ENCODE measurements at places on chromosomes 5 and 9.

DNA sequence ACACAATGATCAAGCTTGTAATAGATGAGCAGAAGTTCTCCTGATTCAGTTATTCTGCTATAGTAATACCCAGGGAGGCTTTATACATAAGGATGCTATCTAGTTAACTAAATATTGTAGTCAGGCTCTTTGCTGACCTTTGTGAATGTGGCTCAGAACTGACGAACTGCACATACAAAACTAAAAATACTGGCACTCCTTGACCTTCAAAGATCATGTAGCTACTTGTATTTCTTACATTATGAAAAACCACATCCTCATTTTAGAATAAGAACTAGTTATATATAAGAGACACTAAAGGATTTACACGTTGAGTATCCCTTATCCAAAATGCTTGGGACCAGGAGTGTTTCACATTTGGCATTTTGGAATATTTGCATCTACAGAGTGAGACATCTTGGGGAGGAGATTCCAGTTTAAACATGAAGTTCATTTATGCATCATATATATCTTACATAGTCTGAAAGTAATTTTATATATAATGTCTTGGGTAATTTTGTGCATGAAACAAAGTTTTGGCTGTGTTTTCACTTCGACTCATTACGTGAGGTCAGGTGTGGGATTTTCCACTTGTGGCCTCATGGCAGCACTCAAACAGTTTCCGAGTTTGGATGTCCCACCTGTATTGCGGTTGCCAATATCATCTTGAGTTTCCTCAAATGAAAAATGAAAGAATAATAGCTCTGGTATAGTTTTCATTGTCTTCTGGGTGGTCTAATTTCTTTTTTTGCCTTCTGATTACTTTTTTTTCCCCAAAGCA is 58.4 kb upstream of the FBXL7 start:
- DNase-seq, result no peak

- no peak for DNase-seq
Observed at GRCh38 chr5:180194410-180195345, 14.3 kb downstream of the RASGEF1C start.

DNA sequence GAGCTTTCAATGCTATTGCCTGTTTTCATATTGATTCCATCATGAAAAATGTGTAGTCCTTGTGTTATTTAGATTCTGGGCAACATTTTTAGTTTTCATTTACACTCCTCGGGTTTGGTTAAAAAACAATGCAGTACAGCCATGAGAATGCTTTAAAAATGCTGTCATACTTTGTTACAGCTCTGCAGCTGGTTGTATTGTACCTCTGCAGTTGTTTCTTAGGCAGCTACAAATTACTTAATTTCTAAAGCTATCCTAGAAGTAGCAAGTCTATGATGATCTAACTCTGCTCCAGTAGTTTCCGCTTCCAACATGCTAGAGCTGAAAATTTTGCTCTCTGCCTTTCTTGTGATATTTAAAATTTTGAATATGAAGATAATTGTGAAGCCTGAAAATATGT is 20.2 kb downstream of the SNX18 start:
- DNase-seq, result no peak

DNA sequence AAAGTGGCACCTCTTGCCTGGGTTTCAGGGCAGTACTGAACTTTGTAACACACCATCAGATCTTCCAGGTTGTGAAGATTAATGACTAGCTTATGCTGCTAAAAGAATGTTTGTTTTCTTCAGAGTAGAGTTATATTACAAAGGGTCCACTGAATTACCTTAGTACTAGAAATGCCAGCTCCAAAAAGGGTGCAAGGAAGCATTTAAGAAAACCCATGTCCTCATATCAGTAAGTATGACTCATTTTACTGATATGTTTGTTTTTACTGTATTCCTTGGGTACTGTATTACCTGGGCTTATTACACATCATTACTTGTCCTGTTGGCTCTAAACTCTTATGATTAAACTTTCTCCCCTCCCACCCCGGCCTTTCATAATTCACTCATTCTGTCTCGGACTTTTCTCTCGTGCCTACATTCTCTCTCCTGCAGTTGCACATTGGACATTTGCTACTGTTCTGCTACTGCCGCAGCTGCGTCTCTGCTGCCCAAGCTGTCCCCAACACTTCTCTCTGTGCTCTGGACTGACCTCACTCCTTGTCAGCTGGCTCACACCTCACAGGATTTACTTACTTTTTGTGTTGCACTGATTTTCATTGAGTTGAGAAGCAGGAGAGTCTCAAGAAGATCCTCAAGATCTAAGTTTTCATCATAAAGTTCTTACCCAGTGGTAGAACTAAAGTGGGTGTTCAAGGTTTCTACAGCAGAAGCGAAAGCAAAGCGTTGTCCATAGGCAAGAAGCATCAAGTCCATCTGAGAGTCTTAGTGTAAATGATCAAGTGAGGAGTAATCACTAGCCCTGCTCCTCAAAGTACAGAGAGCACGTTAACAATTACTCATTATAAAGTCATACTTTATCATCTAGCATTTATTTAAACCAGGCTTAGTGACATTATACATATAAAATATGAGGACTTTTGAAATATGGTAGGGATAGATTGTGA is 53.2 kb upstream of the C9orf72 start:
- DNase-seq, result no peak

- no peak for DNase-seq
Observed at GRCh38 chr5:39022151-39022550, 52.0 kb downstream of the RICTOR start.

DNA sequence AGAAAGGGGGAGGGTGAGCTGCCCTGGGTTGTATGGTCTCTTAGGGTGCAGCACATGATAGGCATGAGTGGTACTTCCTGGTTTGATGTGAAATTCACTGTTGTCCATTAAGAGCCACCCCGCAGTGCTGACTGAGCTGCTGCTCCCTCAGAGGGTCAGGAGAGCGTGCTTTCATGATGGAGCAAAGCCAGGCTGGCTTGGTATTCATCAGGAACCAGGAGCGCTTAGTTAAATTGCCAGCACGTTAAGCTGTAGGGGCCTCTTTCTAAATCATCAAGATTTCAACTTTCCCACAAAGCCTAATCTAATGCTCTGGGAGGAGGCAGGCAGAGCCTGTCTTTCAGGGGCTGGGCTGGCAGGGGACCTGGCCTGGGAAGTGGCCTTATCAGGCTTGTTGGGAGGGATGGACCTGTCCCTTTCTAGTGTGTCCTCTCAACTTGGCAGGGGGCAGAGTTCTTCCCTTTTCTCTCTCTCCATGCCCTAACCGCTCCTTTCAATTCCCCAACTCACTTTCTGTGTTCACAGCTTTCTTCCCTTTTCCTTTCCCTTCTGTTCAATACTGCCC is 7.9 kb downstream of the CYSTM1 start:
- DNase-seq, result no peak

DNA sequence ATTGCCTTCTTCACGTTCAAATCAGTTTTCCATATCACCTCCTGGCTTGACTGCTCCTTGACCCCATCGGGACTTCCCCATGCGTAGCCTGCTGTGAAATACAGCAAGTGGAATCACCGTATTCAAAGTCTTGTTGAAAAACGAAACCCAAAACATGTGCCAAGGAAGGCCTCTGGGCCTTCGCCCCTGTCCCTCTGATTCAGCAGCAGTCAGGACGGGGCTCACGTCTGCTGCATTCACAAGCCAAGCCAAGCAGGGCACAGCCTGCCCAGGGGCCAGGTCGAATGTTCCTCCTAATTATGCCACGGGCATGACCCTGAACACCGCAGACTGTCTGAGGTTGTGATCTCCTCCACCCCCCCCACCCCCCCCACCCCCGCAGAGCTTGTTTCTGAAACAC is 960 bp upstream of the CTNND2 start:
- no peak for DNase-seq

DNA sequence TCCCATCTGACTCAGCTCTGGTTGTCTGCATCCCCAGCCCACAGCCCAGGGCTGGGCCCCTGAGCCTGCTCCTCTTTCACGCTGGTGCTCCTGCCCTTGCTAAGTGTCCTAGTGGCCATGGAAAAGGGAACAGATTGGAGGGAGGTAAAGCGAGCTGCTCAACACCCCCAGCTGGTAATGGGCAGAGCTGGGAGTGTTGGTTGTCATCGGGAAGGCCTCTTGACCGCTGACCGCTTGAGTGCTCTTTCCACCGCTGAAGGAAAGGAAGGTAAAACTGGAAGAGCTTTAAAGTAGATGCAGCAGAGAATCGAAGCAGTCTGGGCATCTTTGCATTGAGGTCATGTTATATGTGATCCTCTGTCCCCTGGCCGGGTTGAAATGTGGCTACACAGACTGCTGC is 60.2 kb downstream of the CRB2 start:
- no peak for DNase-seq

GRCh38 chr5:4901305-4901811 is 238.8 kb upstream of the ADAMTS16 start:
- no peak for DNase-seq

DNA sequence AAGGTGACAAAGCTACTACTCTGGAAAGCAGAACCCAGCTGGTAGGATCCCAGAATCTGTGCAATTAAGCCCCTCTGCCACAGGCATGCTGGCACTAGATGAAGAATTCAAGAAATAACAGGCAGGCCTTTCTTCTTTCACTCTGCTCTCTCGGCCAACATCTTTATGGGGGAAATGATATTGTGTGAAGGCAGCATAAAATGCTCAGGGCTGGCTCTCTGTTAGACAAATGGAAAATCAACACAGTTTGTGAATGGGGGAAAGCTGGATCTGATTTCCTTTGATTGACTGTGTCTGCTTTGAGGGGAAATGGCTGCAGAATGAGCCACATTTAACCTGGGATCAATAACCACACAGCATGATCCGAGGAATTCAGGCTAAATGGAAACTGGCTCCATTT is 29.1 kb upstream of the AKNA start:
- DNase-seq, result no peak

DNA sequence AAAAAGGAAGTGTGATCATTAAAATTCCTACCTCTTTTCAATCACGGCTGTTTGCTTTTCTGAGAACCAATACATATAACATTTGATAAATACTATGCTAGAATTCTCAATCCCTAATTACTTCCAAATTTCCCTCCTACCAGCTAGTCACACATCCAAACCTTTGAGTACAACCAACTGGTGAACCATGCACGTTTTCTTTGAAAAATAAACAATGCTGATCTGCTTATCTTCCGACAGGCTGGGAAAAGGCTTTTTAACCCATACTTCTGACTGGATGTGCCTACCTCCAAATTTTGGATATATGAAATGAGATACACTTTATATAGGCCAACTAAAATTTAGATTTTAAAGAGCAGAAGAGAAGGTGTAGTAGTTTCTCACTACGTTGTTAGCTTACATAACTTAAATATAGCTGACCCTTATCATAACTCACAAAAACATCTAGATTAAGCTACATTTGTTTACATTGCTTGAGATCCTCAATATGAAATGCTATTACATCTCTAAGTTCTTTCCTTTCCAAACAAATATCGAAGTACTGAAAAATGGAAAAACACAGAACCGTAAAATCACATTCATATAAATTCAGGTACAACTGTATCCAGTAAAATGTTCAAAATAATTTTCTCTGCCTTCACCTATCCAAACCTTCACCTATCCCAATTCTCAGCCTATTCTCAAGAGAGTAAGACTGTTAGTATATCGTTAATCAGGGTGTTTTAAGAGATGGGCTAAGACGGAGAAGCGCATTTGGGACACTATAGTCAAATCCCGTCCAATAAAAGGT is 2.1 kb downstream of the NR3C1 start:
- no peak for DNase-seq

- no peak for DNase-seq
Observed at GRCh38 chr9:25990376-25990775, 312.1 kb upstream of the TUSC1 start.

DNA sequence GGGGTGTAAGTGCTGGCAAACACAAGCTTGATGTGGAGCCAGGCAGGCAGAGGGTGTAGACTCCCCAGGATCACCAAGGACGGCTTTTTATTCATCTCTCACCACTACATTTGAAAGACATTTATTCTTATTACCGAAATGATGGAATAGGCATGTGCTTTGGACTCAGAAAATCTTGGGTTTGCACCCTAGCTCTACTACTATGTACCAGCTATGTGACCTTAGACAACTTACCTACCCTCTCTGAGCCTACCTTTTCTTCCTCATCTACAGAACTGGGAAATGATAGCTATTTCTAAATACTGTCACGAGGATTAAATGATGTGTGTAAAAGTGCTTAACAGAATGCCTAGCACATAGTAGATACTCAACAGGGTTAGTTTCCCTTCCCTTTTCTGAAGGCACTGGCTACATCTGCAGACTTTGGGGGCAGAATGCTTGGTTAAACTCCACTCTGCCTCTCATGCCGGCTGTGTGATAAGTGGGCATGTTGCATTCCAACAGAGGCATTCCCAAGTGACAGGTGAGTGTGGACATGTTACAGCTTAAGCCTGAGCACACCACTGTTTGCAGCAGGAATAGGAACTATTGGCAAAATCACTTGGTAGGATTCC is 94.8 kb downstream of the SLC1A3 start:
- DNase-seq, result no peak

DNA sequence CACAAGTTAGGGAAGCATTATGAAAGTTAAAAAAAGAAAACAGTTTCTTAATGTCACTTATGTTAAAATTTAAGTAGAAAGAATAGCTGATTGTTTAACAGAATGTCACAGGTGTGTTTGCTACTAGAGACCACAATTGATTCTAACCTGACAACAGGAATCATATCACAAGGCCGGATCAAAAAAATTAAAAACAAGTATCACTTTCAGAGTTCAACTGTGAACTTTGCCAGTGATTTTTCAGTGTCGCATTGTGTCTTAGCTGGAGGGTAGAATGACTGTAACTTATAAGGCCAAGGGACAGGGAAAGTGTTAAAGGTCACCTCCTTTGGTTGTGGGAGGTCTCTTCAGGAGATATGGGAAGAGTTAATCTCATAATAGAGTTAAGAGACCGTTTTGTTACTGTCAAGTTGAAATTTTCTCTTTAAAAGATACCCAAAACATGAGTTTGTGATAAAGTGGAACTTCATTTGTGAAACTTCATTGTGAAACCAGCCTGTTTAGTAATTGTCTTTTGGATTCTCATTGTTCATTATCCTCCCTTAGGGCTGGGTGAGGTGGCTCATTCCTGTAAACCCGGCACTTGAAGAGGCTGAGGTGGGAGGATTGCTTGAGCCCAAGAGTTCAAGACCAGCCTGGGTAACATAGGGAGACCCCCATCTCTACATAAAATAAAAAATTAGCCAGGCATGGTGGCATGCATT is 40.9 kb downstream of the CPEB4 start:
- no peak for DNase-seq

GRCh38 chr9:36897019-36897418 is 137.0 kb downstream of the PAX5 start:
- DNase-seq, result no peak

- no peak for DNase-seq
Observed at GRCh38 chr9:114666851-114667250, 9.2 kb upstream of the TEX53 start.

DNA sequence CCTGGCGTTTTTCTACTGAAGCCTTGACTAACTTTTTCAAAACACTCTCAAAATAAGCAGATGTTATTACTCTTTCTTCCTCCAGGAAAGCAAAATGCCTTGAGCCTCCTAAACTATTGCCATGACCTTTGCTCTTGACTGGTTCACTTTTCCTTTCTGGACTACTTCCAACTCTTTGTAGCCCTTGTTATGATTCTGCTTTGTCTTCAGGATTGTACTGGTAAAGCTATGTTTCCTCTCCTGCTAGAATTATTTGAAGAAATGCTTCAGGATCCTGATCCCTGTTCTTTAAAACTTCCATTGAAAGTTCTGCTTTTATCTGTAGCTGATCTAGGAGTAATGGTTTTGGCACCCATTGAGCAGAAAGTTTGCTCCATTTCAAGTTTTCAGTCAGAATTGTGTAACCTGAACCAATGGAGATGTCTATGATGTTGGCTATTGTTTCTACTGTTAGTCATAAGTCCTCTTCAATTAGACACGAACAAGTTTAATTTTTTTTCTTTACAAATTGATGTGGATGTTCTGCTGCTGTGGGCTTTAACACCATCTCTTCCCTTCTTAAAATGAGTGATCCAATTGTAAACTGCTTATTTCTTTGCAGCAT is 1356.4 kb downstream of the EFNA5 start:
- no peak for DNase-seq

Data from activated effector memory CD4-positive, alpha-beta T cell treated with Interleukin-2 at 50 U/mL for 16 hours (primary cell).